ENCODE measurements at places on chromosomes 16 and 17. TPM values are rescaled to one million over a fixed set of nuclear protein-coding genes. Genes with fewer than 3 reads are reported as not detected.

The GAS2L2 gene
- polyA plus RNA-seq = 0.08 TPM

The MT1F gene
- 58.2 TPM for polyA plus RNA-seq

The GPRC5B gene
- 108 TPM for polyA plus RNA-seq

The EMP2 gene
- polyA plus RNA-seq = 25.8 TPM

The PITPNM3 gene
- polyA plus RNA-seq = 10.2 TPM

- DNase-seq = no peak
Observed at GRCh38 chr16:85449885-85450245, 163.3 kb upstream of the GSE1 start.

- DNase-seq = no peak
Observed at GRCh38 chr17:82249896-82250581, 21.2 kb downstream of the SLC16A3 start.

GRCh38 chr16:29645694-29646187, 17.3 kb upstream of the SPN start:
- no peak for DNase-seq

DNA sequence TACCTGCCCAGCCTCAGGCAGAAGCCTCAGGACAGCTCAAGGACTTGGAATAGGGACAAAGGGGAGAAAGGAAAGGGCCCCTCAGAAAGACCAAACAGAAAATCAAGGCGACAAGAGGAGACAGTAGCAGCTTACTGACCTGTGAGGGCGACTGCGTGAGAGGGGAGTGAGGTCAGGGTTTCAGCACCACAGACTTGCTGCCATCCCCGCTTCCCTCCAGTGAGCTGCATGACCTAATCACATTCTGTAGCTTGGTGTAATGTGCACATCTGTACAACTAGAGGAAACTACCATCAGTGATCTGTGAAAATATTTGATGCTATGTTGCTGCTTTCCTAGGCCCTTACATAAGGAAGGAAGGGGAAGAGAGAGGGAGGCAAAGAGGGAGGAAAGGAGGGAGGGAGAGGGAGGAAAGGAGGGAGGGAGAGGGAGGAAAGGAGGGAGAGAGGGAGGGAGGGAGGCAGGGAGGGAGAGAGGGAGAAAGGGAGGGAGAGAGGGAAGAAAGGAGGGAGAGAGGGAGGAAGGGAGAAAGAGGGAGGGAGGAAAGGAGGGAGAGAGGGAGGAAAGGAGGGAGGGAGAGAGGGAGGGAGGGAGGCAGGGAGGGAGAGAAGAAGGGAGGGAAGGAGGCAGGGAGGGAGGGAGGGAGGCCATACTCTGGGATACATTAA, 404.9 kb upstream of the CDH5 start:
- peak; percentile 42 for DNase-seq

GRCh38 chr16:26058326-26058725, 366.6 kb downstream of the HS3ST4 start:
- DNase-seq = no peak

- no peak for DNase-seq
Observed at GRCh38 chr17:20200016-20200795, 191.0 kb downstream of the SPECC1 start.

DNA sequence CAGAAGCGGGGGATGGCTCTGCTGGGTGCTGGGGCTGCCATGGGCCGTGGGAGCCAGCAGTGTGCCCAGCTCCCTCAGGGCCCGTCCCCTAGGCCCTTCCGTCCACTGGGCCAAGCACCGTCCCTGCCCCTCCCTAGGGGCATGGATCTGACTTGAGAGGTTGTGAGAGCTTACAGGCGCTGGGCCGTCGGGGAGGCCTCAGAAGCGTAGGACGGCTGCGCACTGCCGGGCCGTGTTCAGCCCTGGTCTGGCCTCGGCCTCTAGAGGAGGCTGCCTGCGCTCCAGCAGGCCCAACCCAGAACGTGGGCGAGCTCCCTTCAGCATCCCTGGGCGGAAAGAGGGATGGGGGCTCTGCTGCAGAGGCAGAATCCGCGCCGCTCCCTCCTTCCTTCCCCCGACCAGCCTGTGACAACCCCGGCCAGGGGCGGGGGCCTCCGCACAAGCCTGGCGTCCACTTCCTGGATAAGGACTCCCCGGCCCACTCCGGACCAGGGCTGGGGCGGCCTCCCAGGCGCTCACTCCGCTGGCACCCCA, 685 bp upstream of the MPG start:
- no peak for DNase-seq

DNA sequence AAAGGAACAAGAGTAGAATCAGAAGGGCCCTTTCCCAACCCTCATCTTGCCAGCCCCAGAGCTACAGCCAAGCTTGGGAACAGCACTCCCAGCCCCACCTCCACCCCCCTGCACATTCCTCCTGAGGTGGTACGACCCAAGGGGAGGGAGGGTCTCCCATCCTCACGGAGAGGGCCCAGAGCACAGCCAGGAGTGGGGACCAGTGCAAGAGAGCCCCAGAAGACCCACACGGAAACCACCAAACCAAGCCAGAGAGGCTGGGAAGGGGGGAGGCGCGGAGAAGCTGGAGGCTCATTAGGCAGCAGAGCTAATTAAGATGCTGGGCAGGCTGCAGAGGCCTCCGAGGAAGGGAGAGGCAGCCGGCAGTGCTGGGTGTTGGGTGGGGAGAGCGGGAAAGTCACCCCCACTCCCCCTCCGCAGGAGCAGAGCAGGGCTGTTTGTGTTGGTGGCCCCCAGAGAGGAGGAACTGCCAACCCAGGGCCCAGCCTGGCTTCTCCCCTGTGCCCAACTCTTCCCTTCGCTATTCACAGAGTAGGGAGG, 2.4 kb downstream of the CACNB1 start:
- no peak for DNase-seq

- DNase-seq = no peak
Observed at GRCh38 chr16:28879261-28879840, 1.1 kb downstream of the ATP2A1 start.

- DNase-seq = no peak
Observed at GRCh38 chr17:76354747-76355310, 1.1 kb upstream of the PRPSAP1 start.

DNA sequence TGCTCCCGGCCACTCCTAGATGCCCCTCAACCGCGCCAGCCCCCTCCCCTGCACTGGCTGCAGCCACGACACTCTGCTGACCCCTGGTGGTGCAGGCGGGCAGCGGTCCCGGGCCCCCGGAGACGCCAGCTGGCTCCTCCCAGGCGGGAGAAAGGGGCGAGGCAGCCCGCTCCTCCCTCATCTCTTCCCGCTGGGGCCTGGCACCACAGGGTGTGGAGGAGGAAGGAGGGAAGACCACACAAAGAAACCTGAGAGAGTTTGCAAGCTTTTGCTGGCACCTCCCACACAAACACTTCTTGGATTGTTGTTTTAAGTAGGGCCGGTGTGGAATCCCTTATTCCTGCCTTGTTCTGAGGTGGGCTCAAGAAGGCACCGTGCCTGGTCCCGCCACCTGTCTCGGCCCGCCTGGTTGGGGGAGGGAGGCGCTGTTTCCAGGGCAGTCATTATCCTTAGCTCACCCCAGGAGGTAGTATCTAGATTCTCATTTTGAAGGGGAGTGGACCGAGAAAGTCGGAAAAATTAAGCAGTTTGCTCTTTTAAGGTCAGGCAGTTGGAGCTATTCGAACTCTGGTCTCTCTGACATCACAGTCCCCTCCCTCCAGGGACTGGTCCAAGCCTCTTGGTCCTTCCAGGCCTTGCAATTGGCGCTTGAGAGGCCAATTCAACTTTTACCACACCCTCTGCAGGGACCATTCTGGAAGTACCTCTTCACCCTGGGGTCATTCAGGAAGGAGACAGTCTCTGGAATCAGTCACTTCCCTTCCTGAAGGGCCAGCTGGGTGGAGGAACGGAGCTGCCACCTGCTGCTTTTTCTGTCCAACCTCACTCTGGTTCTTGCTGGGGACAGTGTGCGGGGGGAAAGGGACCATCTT, 959 bp upstream of the ANKRD13B start:
- peak; percentile 84 for DNase-seq

DNA sequence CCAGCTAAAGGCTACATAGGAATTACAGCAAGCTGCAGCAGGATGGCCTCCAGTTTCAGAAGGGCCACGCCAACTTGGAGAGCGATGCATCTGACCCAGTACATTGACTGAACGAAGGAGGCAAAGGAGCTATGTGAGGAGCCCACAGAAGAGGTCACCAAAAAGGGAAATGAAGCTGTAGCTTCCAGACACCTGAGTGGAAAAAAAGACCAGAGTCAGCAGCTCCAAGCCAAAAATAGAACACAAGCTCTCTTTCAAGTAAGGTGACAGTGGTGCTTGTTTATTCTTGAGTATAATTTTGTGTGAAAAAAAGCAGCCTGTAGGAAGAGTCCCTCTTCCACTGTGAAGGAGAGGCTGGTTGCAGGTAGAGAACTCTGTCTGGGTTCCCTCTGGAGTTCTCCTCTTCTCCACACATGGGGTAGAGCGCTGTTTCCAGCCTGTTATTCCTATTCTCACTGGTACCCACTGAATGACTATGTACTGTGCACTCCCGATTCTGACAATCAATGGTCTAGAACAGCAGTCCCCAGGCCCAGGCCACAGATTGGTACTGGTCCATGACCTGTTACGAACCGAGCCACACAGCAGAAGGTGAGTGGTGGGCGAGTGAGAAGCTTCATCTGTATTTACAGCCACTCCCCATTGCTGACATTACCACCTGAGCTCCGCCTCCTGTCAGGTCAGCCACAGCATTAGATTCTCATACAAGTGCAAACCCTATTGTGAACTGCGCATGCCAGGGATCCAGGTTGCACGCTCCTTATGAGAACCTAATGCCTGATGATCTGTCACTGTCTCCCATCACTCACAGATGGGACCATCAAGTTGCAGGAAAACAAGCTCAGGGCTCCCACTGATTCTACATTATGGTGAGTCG, 15.1 kb downstream of the CCL4 start:
- no peak for DNase-seq

- no peak for DNase-seq
Observed at GRCh38 chr17:46001390-46002310, 2.6 kb downstream of the STH start.

Measured in renal cortex interstitium (tissue), 15 donors.